ENCODE measurements at places on chromosomes 16 and 17.

DNA sequence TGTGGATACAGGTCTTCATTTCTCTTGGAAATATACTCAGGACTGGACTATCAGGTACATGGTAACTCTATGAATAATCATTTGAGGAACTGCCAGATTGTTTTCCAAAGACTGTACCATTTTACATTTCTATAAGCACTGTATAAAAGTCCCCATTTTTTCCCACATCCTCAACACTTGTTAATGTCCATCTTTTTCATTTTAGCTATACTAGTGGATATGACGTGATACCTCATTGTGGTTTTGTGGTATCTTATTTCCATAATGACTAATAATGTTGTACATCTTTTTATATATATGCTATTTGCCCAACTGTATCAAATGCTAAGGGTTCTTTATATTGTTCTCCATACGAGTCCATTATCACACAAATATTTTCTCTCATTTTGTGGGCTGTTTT is 22.9 kb downstream of the NUP88 start:
- no peak for DNase-seq

DNA sequence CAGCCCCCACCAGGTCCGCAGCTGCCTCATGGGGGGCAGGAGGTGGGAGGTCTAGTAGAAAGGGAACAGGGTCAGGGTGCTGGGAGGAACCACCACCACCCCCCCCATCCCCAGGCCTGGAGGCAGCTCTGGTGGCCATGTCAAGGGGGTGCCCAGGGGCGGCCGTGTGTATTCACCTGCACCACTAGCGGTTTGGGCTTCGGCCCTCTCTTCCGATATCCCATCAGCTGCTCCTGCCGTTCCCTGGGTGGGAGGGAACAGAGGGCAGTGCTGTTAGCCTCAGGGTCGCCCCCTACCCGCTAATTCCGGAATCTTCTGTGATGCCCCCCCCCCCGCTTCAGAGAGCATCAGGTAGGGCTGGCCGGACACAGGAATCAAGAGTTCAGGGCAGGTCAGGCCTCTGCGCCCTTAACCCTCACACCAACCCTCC is 3.8 kb downstream of the CBX4 start:
- no peak for DNase-seq

GRCh38 chr16:86580063-86580790 is 1.9 kb downstream of the FOXL1 start:
- DNase-seq = no peak

DNA sequence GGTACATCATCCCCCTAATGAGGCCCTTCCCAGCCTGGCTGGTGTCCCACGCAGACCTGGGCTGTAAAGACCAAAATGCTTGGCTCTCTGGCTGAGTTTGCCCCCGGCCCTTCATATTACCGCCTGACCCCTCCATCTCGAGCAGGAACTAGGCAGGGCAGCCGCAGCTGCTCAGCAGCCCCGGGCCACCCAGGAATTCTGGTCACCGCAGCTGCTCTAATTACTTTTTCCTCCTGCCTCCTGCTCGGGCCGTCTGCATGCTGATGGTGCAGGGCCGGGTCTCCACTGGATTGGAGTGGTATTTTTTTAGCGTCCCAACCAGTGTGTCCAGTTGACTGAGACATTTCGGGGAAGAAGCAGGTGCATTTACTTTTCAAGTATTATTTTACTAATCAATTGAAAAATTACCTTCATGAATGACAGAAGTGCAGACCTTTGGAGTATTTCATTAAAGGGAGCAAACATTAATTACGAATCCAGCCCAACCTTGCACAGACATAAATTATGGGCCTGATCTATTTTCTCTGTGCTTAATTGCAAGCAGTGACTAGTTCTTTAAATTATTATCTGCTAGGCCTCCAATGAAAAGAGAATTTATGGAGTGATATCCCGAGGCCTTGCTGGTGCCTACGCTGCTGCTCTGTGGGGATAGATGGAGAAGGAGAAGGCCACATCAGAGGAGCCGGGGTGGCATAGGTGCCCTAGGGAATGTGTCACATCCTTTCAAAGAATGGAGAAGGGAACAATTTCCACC is 176.2 kb downstream of the CYLD start:
- DNase-seq = no peak

DNA sequence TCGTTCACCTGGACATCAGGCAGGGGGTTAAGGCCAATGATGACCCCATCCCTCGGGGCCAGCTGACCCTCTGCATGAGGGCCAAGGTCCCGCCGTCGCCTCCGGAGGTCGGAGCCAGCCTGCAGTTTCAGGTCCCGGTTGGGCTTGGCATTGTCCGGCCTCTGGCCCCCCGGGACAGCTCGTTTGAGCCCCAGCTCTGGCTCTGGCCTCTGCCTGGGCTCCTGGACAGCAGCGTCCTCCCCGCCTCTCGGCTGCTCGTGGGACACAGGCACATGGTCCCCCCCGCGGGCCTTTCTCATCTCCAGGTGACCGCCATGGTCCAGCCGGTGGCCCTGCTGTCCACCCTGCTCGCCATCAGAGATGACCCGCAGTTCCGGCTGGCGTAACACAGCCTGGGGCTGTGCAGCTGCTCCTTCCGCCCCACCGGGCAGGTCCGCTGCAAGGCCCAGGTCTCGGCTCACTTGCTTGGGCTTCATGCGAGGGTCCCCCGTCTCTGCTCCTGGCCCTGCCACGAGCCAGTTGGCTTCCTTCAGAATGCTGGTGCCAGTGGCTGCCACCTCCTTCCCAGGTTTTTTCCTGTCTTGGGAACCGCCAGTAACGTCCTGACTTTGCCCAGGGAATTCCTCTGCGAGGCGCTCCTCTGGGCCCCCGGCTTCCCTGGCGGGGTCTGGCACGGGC is 6.7 kb downstream of the NDUFAF8 start:
- DNase-seq = no peak

DNA sequence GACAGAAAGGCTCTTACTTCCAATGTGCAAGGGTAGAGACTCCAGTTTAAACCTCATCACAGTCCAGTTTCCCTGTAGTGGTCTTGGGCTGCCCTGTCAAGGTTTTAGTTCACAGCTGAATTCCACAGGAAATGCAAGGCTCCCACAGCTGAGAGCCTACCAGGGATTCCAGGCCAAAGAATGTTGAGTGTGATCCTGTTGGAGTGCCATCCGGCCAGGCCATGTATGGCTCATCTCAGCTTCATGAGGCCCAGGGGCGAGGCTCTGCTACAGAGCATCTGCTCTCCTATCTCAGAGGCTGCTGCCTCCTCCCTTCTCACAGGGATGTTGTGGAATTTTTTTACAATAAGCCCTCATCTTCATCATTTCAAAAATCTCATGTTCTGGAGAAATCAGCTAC is 239.8 kb upstream of the CCL2 start:
- DNase-seq = no peak

GRCh38 chr17:61361084-61361483 is 38.6 kb upstream of the TBX2 start:
- no peak for DNase-seq

- DNase-seq = no peak
Measured at GRCh38 chr16:64754279-64754678, 367.6 kb downstream of the CDH11 start.

- DNase-seq = no peak
Measured at GRCh38 chr17:44038604-44039011, 23.8 kb upstream of the TMEM101 start.

DNA sequence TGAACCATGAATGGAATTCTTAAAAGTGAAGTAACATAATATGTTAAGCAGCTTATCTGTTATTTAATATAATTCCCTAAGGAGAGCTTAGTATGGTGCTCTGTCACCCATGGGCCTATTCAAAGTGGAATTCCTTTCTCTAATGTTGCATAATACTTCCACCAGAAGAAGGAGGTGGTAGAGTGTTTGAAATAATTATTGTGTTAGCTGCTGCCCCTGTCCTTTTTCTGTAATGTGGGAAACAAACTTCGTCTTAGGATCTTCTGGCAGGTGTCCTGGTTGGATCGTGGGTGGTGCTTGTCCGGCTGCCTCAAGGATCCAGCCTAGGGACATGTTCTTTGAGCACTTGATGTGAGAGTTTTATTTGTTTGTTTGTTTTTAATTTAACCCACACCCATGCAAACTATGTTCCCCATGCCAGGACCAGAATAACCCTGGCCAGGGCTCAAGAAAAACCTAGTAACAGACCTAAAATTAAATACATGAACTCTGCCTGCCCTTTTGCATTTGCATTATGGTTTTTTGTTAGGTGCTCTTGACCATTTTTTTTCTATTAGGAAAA is 46.1 kb downstream of the ZNRF1 start:
- no peak for DNase-seq

- no peak for DNase-seq
Measured at GRCh38 chr16:1134776-1135458, 18.0 kb upstream of the CACNA1H start.

- DNase-seq = no peak
Measured at GRCh38 chr16:35440875-35441274, 1981.5 kb downstream of the TP53TG3F start.

DNA sequence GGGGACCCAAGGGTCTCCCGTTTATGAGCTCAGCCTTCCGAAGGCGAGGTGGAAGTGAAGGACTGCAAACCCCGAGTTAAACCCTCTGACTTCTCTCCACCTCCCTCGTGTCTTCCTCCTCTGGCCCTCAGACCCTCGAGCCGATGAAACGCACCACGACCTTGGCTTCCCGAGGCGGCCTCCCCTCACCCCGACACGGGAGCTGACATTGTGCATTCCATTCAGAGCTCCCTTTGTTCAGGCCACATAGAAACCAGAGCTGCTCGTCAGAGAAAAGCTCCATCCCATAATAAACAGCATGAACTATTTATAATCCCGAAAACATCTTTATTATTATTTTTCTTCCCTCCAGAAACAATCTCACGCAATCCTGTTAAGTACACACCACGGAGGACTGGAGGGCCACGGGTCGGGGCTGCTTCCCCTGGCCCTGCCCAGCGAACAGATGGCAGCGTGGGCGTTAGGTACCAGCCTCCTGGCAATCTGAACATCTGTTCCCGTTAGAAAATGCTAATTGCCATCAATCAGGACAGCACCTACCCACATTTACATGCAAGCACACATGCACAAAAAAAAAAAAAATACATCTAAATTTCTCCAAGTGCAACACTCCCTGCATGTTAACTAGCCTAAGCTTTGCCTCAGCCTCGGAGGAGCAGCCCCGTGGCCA is 145.7 kb downstream of the RBFOX3 start:
- DNase-seq = no peak

DNA sequence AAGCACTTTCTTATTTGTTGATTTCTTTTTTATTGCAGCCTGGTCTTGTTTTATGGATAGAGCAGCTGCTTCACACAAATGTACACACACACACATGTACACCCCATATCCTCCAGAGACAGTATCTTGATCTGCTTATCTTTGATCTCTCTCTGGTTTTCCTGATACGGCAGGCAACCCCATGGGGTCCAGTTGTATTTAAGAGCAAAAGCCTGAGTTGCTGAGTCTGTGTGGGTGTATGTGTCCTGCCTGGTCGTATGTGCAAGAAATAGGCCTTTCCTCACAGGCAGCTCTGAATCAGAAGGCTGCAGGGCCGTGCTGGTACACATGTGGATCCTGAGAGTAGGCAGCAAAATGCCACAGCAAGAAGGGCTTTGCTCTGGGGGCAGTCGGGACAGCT is 14.6 kb upstream of the LGALS9 start:
- DNase-seq = no peak

- no peak for DNase-seq
Measured at GRCh38 chr17:42760652-42761581, at the start of gene RAMP2. Gene RAMP2, plus strand, starts transcription at chr17:42761227. Its CDS starts 35 bp downstream, at chr17:42761262.

DNA sequence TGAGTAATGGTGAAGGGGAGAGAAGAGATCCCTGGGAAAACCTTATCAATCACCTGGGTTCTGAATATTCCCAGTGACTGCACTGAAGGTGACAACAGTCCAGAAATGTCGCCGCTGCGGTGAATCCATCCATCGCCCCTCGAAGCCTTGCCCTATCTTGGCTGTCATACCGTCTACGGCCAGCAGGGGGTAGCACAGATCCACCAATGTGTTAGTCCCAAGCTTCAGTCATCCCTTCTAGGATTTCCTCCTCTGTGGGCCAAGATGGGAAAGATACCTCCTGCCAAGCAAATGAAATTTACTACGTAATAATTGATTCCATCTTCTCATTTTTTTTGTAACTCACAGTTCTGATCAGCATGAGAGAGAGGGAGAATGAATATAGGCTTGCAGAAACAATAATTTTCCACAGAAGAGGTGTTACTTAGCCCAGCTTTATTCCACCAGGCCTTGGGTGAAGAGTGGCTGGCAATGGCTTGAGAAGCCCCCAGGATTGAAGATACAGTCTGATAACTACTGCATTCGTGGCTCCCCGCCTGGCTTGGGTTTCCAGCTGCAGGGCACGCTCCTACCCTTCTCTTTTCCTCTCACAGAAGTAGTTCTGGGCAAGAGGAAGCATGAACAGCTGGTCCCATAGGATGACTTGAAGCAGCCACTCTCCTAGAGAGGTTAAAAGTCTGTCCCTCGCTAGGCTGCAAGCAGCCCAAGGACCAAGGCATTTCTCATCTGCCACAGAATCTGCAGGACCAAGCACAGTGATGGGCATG is 2.6 kb upstream of the FMNL1 start:
- DNase-seq = peak; percentile 84

DNA sequence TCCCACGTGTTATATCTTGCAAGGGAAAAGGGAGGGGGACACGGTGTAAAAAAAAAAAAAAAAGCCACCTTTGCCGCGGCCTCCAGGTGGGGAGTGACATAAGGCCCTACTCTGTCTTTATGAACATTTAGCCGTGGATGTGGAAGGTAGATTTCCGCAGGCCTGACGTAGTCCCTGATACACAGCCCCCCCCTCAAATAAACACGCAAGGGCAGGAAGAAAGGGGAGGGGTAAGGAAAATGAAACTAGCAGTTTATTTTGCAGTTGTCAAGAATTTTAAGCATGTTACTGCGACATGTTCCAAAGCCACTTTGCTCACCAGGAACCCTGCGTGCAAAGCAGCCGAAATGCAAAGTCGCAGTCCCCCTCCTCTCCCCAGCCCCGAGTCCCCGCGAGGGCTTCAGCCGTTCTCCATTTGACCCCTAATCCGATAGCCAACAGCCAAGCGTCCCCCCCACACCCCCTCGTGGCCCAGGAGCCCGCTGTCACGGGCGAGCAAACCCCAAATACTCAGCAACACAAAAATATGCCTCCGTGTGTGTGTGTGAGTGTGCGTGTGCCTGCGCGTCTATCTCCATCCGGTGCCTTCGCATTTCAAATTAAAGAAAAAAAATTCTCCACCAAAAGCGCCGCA is 1.2 kb downstream of the CBX4 start:
- DNase-seq = no peak

DNA sequence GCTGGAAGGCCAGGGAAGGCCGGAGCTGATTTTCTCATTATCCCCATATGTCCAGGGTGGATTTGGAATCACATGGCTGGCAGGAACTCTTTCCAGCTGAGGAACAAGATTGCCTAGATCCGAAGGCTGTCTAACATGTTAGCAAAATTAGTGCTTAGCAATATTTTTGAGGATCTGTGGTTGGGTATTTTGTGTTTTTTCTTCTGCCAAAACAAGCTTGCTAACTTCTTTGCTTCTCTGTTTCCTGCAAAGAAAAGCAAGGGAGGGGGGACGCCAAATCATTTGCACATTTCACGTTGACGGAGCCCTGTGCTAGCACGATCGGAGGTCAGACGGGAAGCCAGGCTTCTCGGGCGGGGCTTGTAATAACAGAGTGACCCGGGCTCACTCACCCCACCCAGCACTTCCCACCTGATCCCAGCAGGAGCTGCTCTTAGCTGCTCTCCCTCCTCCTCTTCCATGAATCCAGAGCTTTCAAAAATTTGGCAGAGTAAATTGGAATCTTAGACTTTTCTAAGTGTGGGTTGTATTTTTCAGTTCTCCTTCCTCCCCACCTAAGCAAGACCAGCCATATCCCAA is 33.3 kb upstream of the FOXF1 start:
- no peak for DNase-seq
